Dorsolateral prefrontal cortex (tissue), 122 donors: ENCODE measurements at places on chromosomes 4 and X.

DNA sequence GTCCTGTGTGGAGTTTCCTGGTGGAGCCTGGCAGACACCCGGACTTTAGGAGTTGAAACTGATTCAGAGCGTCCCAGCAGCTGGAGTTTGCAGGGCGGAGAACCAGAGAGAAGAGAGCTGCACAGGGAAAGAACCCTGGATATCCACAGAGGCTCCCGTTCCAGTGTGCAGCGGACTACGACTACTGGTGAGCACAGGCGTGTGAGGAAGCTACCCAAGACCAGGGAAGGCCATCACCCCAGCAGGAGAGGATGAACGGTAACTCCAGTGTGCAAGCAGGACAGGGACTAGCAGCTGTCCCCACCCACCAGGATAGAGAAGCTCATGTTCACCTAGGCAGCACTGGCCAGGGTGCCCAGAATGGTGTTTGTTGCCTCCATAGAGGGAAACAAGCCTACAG lies 2.3 kb downstream of the LAGE3 start:
- DNase-seq: no peak

- DNase-seq: no peak
These were observed 5.6 kb downstream of the PRDM8 start for GRCh38 chr4:80202741-80203553.

DNA sequence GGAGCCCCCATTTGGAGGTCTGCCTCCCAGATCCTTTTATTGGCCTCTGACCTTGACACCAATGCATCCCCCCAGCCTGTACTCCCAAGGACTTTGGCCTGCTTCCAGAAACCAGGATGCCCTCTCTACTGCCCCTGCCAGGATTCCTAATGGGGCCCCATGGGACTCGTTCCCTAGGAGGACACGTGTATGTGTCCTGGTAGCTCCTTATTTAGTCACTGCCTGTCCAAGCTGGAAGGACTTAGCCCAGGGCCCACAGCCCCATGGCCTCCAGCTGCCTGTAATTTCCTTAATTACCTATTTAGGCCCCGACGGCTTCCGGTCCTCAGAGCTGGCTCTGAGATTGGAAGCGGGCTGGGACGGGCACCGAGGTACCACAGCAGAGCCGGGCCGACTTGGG lies 9.4 kb downstream of the ATP2B3 start:
- DNase-seq: no peak

DNA sequence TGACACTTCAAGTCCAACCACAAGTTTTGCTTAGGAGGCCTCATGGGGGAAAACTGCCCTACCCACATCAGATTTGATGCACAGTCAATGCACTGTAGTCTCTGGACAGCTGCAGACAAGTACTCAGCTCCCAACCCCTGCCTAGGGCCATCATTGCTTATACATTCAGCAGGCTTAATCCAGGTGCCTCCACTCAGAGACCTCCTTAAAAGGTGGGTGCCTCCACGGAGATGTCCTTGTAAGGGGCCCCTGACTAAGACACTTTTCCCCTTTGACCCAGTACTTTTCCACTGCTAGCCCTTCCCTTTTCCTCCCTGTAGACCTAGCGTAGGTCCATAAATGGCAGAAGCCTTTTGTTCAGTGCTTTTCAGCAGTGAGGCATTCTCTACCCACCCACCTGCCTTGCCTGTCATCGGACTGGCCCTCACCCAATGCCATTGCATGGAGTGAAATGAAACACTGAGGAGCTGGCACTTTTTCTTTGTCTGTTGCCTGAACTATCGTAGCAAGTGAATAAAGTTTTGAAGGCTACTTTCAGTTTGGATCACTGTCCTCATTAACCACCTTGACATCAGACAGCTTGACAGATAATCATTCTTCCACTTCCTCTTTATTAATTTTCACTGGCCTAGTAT lies 23.8 kb upstream of the PLK4 start:
- no peak for DNase-seq
